Endodermal cell (in vitro differentiated cells): ENCODE measurements at places on chromosomes 7 and 10. TPM values are rescaled to one million over a fixed set of nuclear protein-coding genes. Genes with fewer than 3 reads are reported as not detected.

DNA sequence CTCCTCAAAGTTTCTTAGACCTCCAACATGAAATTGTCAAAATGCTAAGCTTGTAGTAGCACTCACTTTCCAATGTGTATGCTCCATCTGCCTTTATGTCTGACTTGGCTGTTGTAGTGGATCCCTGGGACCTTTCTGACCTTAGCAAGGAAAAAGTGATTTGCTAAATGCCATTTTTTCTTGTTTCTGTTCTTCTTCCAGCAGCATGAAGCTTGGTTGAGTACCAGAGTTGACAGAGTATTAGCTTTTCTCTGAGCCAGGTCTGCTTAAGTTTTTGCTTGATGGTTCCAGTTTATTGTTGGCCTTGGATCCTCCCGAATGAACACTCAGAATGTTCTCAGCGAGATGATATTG lies 168.7 kb downstream of the SND1 start:
- DNase-seq: no peak

DNA sequence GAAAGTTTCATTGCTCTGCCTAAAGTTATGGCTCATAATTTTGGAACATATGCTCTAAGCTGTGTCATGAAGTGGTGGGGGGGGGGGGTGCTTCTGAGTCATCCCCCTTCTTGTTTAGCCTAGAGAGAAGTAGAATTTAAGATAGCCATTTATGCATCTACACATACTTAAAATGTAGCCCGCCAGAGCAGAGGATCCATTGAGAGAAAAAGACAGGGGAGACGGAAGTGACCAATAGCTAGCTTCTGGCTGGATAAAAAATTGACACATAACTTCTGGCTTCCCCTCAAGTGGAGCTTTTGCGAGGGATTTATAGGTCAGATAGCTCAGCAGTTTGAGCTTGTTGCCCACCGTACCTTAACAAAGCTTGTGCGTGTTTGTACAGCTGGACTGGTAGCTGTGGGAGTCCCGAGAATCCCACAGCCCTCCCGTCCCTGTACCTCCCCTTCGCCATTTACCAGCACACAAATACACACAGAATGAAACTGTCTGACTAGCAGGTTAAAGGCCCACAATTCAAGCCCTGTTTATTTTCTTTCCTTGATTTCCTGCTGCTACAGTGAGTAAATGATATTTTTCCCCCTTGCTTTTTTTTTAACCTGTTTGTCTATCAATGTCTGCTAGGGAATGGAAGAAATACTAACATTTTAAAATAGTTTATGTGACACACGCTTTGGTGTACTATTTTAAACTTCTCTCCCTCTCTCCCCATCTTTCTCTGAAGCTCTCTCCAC lies 232.6 kb upstream of the FERD3L start:
- DNase-seq: no peak

GRCh38 chr7:30869794-30870611 lies 41.6 kb upstream of the AQP1 start:
- no peak for DNase-seq

DNA sequence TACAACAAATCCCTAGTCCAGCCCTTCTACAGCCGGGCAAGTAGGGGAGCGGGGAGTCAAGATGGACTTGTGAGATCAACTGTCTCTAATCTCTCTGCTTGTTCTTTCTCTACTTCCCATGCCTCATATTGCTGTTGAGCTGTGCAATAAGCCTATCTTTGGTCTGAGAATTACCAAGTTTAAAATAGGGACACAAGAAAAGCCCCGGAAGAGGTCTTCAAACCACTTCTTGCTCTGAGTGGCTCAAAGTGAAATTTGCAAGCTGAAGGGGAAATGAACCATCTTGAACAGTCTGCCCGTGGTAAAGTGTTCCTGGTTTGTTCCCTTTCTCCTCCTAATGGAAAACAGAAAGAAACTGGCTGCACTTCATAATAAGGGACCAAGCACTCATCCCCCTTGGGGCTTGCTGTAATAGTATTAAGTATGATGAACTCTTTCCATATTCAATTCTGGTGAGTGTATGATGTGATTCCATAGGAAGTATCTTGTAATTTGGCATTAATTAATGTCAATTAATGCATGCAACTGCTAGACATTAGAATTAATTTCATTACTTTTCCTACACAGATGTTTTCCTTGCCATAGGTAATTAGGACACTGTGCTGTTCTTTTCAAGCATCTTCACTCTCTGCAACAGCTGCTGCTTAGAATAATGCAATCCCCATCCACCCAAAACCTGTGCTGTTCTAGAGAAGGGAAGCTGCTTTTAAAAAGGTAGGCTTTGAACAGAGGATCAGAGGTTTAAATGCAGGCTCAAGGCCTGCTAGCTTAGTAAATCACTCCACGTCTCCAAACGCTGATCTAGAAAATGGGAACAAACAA lies 449.6 kb downstream of the SORCS1 start:
- no peak for DNase-seq

DNA sequence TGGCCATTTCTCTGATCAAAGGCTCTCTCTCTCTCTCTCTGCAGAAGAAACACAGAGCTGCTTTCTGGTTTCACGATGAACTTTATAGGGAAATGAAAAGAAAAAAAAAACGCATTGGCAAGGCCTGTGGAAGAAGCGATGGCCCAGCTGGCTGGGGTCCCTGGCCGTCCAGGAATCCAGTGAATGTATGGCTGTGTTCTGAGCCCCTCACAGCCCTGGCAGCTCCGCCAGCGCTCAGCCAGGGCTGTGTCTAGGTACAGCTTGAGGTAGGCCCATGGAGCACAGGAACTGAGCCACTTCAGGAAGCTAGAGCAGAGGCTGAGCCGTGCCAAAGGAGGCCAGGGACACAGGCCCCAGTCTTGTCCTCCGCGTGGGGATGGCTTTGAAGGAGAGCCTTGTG lies 13.1 kb upstream of the UCMA start:
- no peak for DNase-seq

DNA sequence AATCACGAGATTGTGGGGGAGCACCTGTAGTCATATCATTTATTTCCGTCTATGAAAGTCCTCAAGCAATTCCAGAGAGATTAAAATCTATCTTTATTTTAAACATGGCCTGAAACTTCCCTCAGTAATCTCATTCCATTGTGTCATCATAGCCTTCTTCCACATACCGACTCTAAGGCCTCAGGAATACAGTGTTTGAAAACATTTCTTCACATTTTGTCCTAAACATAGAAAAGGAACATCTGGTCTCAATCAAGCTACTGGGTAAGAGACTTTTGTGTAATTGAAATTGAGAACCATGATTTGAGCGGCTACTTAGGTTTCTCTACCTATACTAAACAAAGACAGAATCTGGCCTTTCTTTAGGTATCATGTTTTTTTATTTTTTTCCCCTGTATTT lies 78.0 kb upstream of the ELMO1 start:
- no peak for DNase-seq

GRCh38 chr7:48042216-48042615 lies 6.9 kb downstream of the C7orf57 start:
- no peak for DNase-seq

- no peak for DNase-seq
Measured at GRCh38 chr7:780516-780915, 51.8 kb upstream of the SUN1 start.

DNA sequence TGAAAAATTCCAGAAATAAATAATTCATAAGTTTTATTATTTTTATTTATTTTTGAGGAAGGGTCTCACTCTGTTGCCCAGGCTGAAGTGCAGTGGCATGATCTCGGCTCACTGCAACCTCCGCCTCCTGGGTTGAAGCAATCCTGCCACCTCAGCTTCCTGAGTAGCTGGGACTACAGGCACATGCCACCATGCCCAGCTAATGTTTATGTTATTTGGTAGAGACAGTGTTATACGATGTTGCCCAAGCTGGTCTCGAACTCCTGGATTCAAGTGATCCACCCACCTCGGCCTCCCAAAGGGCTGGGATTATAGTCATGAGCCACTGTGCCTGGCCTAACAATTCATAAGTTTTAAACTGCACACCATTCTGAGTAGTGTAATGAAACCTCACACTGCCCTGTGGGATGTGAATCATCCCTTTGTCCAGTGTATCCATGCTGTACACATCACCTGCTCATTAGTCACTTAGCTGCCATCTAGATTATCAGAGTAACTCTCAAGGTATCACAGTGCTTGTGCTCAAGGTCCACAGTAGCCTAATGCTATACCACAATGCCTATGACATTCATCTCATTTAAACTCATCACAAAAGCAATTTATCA lies 17.9 kb downstream of the RTKN2 start:
- no peak for DNase-seq

DNA sequence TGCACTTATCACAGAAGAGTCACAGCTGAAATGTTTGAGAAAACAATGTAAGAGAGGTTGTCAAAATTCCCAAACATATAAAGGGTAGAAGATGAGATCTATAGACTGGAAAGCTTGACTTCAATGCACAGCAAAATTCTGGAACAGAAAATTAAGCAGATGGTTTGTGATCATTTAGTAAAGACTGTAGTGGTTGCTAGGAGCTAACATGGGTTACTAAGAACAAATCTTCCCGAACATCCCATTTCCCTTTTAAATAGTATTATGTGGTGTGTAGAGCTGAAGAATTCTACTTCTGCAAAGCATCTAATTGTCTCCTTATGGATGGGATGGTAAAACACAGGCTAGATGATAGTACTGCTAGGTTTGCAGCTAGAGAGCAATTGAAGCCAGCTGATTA lies 312.3 kb downstream of the CAMK1D start:
- DNase-seq: no peak

DNA sequence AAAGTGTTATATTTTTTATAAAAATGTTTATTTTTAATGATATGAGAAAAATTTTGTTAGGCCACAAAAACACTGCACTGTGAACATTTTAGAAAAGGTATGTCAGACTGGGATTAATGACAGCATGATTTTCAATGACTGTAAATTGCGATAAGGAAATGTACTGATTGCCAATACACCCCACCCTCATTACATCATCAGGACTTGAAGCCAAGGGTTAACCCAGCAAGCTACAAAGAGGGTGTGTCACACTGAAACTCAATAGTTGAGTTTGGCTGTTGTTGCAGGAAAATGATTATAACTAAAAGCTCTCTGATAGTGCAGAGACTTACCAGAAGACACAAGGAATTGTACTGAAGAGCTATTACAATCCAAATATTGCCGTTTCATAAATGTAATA lies 64.8 kb upstream of the CAPZA2 start:
- no peak for DNase-seq

- peak; percentile 58 for DNase-seq
Measured at GRCh38 chr10:113524539-113525490, 28.0 kb upstream of the HABP2 start.

GRCh38 chr7:142111499-142111898 lies at the start of gene MGAM2:
Gene MGAM2, plus strand, starts transcription at chr7:142111718. Its CDS starts 5,156 bp downstream, at chr7:142116874.
- no peak for DNase-seq

GRCh38 chr10:19826712-19827111 lies 10.5 kb downstream of the PLXDC2 start:
- DNase-seq: no peak

DNA sequence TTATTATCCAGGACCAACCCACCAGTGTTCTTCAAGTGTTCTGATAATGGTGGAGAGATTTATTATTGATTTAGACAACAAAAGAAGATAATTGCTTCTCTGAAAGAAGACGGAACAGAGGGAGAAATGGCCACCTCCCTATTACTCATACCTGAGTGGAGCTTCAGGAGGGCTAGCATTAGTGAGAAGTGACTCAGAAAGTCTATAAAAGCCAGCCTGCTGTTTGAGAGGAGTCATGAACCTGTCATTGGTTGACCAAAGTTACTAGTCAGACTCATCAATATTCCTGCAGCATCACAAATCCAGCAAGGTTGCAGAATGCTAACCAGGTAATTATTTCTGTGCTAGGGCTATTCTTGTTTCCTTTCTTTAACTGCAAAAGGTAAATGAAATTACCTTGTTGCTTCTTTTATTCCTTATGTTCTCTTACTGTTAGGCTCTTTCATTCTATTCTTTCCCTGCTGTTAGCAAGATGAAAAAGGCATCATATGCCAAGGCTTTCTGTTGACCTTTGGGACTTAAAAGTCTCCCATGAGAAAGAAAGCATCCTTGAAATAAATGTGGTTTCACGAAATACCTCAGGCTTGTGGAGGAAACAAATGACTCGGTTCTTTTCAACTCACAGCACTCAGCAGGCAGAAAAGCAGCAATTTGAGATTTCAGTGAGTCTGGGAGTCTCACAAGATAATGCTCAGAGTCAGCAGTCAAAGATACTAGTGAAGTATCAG lies 256.4 kb upstream of the PHYHIPL start:
- DNase-seq: no peak

DNA sequence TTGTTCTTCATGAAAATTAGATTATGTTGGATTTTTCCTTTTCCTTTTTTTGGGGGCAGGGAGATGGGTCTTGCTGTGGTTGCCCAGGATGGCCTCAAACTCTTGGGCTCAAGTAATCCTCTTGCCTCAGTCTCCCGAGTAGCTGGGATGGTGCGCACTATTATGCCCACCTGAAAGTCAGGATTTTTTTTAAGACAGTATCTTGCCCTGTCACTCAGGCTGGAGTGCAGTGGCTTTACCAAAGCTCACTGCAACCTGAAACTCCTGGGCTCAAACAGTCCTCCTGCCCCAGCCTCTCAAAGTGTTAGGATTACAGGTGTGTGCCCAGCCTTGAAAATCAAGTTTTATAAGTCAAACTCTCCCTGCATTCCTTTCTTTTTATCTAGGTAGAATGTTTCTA lies 1.7 kb upstream of the TET1 start:
- DNase-seq: no peak

GRCh38 chr10:97280783-97281182 lies 11.7 kb downstream of the ARHGAP19 start:
- DNase-seq: no peak

GRCh38 chr7:47401611-47402570 lies 180.0 kb downstream of the TNS3 start:
- DNase-seq: peak; percentile 40

DNA sequence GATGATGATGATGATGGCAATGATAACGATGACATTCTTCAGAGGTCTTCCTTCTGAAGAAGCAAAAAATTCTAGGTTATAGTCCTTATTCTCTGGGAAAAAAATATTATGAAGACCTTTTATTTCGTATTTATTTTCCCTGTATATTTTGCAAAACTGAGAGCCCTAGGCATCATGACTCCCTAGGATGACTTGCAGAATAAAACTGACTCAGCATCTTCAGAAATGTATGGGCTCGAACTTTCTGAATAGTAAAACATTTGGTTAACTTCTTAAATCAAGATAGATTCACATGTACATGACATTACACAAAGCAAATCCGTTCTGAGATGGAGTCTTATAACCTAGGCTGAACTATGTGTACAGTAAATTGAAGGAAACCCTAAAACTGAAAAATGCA lies 29.4 kb downstream of the DKK1 start:
- DNase-seq: no peak

HGF gene
- total RNA-seq: 0.14 and 0.20 TPM in 2 replicates

NUTM2A gene
- total RNA-seq: 0.86 and 1.5 TPM in 2 replicates

FAM20C gene
- 11.7 to 33.5 TPM (median 31.7 TPM) in 3 replicates for total RNA-seq

PRTFDC1 gene
- total RNA-seq: 11.9 to 14.5 TPM (median 13.6 TPM) in 3 replicates

ANKRD7 gene
- total RNA-seq: not detected in 3 replicates

KAZALD1 gene
- 7.3 to 10.0 TPM (median 10.0 TPM) in 3 replicates for total RNA-seq

PLEKHS1 gene
- not detected in 3 replicates for total RNA-seq

IDI2 gene
- not detected in 2 replicates for total RNA-seq

SPDYE2B gene
- total RNA-seq: not detected in 3 replicates

ADD3 gene
- 147 and 183 TPM in 2 replicates for total RNA-seq

CNPY1 gene
- 0.33 to 0.48 TPM in 2 of 3 replicates, not detected in the other for total RNA-seq

RNF133 gene
- total RNA-seq: 0.59 and 0.86 TPM in 2 replicates

UCN3 gene
- not detected in 2 replicates for total RNA-seq
